ENCODE measurements at places on chromosomes 6 and 20.

DNA sequence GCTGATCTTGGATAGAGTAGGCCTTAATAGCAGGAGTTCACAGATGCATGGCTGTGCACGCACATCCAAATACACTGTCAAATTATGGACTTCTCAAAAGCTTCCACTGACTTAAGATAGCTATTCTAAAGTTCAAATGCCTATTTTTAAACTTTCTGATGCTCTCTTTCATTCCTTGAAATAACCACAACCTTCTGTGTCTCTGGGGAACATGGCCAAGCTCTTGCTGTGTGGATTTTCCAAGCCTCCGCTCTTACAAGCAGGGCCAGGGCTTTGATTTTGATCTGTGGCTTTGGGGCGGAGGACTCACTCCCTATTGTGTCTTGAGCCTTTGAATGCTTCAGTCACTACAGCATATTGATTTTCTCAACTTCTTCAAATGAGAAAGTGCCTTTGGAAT is 35.7 kb upstream of the SNRPB2 start:
- no peak for DNase-seq

DNA sequence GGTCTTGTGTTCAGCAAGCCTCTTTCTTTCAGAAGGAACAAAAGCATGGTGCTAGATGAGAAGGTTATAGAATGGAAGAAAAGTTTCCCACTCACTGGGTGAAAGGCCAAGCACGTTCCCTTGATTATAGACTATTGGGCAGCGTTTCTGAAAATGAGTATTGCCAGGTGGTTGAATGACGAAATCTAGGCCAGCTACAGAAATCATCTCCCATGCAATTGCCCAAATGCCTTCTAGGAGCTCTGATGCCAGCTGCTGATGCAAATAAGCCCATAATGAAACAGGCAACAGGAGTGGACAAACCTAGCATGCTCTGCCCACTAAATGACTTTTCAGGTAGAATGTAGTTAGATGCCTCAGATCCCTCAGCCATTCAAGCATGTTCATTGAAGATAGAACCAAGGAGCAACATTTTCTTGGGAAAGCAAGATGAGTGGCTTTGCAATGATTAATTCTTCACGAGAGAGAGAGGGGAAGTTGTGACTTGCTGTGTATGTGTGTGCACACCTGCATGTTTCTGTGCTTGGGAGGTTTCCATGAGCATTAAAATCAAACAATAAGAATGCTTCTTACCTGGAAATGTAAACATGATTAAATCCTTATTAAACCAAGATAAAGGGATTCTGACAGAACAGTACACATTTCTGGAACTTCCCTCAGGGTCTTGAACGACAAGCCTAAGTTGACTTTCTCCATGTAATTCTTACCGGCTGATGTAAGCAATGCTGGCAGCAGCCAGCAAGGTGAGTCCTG is 43.6 kb downstream of the ADTRP start:
- DNase-seq = no peak

DNA sequence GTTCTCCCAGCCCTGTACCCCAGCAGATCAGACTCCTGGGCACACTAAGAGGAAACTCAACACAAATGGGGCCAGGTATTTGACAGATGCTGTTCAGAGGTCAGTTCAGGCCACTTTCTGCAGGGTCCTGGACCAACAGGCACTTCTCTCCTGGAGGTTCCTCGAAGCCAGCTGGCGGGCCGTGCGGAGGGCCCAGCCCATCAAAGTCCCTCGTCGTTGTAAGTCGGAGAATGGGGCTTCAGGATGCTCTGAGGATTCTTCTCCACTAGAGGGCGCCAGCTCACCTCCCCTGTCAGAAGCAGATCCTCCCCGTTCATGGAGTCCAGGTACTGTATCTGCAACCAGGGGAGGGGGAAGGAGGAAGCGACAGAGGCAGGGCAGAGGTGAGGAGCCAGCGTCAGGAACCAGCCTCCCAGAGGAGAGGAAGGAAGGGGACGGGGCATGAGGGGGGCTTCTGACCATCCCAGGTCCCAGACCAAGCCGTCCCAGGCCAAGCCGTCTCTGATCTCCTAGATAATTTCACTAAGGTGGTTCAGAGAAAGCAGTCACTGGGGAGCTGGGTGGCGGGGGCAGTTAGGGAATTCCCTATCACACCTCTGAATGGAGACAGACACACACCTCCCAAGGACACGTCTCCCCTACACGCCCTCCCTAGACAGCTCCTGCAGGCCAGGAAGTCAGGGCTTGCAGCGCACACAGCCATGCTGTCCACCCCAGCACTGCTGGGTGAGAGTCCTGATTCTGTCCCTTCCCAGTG is 11.7 kb upstream of the FAM83C start:
- peak; percentile 78 for DNase-seq

- DNase-seq = no peak
These were observed 190.5 kb upstream of the HEY2 start for GRCh38 chr6:125558907-125559306.

GRCh38 chr6:44000164-44000842 is 126.9 kb downstream of the MRPL14 start:
- DNase-seq = no peak

DNA sequence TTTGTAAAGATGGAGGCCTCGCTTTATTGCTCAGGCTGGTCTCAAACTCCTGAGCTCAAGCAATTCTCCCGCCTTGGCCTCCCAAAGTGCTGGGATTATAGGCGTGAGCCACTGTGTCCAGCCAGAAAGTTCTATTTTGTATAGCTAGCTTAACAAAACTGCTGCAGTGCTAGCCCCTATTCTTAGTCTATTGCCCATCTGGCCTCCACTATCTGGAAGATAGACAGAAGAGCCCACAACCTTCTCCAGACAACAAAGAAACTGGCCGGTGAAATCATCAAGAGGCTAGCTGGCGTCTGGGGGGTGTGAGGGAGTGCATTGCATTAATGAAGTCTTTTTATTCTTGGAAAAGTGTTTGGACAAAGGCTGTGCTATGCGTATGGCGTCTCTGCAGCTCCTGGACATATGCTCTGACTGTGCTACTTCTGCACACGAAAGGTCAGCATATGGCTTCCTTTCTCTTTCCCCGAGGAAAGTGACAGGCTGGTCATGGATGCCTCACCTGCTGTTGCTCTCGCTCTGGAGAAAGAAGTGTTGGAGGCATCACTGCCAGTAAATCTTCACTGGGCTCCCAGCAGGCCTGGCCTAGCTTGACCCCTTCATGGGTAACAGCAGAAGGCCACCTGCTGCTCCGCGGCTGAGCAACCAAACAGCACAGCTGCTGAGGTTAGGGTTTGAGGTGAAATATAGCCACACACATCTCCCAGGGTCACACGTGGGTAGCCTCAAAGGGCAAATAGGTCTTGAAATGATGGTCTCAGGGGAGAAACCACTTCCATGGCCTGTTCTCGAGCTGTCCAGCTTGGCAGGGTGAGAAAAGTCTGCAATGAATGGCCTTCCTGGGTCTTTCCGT is 95.1 kb upstream of the IYD start:
- DNase-seq = no peak

DNA sequence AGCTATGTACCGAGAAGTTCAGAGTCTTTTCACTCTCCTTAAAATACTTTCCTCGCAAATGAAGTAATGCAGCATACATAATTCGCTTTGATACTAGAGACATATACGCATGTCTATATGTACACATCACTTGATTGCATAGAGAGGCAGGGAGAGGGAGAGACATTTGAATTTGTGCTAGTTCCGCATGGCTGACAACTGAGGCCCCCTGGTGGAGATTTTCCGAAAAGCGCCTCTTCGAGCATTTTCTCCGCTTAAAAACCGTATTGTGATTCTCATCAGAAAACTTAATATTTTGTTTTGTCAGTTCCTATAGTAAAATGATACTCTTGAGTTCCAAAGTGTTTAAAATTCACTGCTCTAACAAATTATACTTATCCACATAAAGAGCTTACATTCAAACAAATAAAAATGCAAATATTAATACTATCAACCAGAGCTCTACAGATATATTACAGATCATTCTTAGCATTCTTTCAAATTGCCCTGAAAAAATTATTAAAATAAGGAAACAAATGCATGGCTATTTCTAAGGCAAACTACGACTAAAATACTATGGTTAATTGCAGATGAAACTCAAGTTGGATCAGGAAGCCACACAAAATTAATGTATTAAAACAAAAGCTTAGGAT is 637 bp downstream of the MYLK4 start:
- DNase-seq = peak; percentile 62

All from stimulated activated CD4-positive, alpha-beta T cell treated with anti-CD3 and anti-CD28 coated beads, Interleukin-4, amount 100 ng/mL, for 4 hours (primary cell).